ENCODE measurements at places on chromosomes 16 and 17.
A peak's percentile ranks its signal among the peaks of the same experiment; 100 is the strongest.

- DNase-seq = no peak
These were observed 452.0 kb downstream of the NPIPA7 start for GRCh38 chr16:16830973-16831372.

DNA sequence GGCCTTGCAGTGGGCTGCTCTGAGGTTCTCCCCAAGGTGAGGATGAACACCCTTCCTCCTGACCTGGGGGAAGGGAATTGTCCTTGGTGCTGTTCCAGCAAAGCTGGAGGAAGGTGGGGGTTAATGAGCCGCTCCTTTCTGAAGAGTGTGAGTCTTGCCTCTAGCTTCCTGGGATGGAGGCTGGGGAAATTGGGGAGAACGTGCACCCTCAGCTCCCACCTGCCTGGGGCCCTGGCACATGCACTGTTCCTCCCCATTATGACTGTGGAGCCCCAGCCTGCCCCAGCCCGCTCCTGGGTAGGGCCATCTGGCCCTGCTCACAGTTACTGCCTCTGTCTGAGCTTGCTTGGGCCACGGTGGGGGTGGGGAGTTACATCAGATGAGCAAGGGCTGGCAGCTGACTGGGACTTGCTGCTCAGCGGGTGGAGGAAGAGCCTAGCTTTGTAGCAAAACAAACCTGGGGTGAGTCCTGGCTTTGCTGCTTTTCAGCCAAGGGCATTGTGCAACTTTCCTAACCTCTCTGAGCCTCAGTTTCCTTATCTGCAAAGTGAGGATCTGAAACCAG, 11.1 kb downstream of the TNS4 start:
- DNase-seq = no peak

GRCh38 chr17:8408371-8408770, 10.7 kb upstream of the RNF222 start:
- DNase-seq = no peak

DNA sequence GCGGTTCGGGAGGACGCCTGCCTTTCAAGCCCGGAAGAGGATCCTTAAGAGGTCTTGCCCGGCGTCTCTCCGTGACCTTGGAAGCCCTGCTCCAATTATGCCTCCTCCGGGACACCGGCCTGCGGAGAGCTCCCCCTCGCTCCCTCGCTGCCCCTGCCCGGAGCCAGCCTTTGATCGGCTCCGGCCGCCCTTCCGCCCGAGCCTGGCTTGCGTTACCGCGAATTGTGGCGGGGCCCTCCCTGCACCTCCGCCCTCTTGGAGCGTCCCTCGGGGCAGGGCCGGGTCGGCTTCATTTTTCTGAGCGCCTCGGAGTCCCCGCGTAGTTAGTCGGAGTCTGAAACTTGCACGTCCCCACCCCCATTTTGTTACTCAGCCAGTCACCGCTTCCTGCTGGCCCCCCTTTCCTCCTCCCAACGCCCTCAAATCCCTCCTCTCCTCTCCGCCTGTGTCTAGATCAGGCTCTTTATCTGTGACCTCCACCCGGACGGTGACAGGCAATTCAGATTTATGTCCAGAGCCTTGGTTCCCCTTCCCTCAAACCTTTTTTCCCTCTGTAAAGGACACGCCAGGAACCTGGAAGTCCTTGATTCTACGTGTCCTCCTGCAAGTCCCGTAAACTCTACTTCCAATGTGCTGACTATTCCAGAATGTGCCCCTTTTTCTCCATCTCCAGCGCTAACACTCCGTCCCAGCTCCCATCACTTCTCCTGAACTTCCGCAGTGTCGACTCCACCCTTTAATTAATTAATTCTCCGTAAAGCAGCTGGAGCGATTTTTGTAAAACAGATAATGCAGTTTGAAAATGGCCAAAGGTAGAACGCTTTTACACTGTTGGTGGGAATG, 569 bp upstream of the RABEP2 start:
- peak; percentile 66 for DNase-seq

- DNase-seq = no peak
These were observed 30.0 kb downstream of the CHD9 start for GRCh38 chr16:53084746-53085334.

DNA sequence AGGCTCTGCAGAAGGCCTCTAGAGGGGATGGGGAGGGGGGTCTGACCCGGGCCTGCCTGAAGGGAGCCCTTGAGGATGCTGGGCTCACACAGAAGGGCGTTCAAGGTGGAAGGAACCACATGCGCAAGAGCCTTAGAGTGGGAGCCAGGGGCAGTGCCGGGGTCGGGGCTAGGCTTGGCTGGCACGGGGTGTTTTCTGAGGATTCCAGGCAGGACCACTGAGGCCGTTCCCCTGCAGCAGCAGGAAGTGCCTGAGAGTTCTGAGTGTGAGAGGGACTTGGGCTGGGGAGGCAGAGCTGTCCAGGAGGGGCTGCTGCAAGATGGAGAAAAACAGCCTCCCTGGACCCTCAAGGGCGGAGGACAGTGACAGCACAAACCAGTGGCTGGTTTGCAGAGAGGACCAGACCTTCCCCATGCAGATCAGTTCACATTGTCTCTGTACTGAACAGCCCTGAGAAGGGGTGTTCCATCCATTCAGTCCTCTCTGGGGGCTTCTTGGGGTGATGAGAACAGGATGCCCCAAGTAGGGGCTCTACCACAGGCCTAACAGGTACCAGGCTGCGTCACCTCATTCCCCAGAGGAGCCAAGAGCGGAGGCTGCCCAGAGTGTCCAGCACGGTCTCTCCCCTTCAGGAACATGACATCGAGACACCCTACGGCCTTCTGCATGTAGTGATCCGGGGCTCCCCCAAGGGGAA, 3.4 kb downstream of the NDRG4 start:
- DNase-seq = no peak

DNA sequence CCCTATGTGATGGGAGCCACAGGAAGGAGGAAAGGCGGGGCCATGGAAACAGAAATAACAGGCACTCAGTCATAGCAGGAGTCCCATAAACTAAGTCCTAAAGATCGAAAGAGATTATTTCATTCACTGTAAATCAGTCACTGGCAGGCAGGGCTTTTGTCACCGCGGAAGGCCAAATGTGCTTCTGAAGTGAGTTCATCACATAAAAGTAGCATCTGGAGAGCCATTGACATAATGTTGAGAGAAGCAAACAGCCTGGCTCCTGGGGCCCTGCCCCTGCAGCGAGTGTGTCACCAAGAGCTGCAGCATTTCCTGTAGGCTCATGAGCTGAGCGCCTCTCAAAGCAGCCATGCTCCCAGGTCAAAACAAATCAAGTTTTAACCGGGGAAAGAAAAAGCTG, 476.2 kb downstream of the HAPSTR1 start:
- no peak for DNase-seq

GRCh38 chr17:8896641-8897635, 29.5 kb upstream of the PIK3R6 start:
- no peak for DNase-seq

DNA sequence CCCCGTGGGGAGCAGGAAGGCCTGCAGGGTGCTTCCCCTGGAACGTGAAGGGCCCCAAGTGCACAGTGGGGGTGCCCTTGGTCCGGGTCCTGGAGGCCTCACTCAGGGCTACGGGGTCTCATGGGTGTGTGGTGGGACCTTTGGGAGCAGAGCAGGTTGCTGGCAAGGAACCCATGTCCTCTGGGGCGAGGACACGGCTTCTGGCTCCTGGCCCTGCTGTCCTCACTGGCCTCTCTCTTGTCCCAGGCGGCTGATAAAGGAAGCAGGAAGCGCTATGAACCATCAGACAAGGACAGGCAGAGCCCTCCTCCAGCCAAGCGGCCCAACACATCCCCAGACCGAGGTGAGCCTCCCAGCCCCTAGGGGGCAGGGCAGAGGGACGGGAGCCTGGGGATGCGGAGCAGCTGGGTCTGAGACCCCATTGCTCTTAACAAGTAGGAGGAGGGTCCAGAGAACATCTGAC, 9.8 kb upstream of the IL17C start:
- no peak for DNase-seq

DNA sequence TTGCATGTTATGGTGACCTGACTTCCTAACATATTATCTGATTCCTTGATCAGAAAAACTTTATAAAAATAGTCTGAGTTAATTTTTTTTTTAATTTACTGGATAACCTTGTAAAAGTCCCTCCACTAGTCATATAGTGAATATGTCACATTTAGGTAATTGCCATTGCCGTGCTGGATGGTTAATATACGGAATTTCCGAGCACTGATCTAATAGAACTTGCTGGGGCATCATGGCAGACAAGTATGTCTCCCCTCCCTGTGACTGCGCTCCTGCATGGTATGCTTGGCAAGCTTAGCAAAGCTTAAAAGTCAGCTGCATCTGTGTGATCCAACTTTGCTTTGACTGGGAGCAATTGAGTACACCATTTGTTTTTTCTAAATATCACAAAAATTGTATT, 239.4 kb upstream of the TBX2 start:
- DNase-seq = no peak

DNA sequence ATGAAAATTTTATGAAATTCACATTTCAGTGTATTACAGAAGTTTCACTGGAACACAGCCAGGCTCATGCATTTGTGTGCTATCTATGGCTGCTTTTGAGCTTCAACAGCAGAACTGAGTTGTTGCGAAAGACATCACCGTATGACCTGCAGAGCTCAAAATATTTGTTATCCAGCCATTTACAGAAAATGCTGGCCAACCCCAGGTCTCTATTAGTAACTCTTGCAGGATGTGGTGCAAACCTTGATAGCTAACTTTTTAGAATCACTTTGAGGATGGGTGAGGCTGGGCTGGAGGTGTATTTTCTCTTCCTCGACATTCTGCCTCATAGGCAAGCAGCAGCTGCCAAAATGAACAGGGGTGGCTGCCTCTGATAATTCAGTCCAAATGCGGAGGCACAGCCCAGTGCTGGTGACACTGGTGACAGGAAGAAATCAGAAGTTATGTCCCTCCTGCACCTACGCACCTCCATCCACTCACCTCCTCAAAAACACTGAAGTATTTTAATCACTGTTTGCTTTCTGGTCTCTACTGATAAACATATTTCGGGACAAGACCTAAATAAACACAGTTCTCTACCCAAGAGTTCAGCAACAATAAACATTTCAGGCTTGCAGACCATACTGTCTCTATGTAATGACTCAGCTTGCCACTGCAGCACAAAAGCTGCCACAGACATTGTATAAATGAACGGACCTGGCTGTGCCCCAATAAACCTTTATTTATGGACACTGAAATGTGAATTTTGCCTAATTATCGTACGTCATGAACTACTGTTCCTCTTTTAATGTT, 28.5 kb downstream of the ARHGAP17 start:
- no peak for DNase-seq

DNA sequence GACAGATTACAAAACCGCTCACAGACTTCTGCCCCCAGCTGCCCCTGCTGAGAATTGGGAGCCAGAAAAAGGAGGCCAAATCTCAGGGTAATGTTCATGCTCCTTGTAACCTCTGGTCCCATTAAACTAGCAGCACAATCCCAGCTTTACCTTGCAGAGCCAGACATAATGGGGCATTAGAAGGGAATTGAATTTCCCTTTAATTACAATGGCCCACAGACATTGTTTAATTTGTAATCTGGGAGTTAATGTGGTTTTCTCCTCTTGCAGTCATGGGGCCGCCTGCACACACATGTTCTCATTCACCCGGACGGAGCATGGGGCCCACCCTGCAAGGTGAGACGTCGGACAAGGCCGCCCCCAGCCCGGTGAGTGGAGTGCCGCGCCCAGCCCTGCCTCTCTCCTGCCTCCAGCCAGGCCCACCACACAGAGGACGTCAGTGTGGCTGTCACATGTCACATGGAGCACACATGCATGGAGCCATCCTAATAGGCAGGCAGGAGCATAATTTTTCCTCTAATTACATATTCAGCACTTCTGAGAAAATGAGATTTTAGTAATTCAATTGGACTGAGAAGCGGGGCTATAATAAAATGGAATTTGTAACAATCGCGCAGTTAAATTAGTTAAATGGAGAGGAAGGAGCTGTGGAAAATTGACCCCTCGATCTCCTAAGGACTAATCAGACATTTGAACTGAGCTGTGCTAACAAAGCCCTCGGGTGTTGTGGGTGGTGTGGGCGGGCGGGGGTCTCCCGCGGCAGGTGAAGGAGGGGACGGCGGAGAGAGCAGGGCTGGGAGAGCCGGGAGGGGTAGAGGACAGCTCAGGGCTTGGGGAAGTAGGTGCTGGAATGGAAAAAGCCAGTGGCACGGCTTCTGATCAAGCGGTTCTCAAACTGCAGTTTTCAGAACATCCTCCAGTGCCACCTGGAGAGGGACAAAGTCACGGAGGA, 87.7 kb downstream of the ENGASE start:
- DNase-seq = no peak

DNA sequence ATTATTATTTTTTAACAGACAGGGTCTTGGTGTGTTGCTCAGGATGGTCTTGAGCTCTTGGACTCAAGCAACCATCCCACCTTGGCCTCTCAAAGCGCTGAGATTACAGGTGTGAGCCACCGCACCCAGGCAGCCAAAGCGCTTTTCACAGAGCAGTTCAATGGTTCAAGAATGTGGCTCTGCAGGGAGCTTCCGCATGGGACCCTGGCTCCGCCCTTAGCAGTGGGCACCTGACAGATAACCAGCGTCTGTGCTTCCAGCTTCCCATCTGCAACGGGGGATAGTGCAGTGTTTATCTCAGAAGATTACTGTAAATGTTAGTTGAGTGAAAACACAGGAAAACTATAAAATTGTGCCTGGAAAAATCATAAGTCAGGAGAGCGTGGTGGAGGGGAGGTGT, 99.4 kb downstream of the KCNJ12 start:
- no peak for DNase-seq

DNA sequence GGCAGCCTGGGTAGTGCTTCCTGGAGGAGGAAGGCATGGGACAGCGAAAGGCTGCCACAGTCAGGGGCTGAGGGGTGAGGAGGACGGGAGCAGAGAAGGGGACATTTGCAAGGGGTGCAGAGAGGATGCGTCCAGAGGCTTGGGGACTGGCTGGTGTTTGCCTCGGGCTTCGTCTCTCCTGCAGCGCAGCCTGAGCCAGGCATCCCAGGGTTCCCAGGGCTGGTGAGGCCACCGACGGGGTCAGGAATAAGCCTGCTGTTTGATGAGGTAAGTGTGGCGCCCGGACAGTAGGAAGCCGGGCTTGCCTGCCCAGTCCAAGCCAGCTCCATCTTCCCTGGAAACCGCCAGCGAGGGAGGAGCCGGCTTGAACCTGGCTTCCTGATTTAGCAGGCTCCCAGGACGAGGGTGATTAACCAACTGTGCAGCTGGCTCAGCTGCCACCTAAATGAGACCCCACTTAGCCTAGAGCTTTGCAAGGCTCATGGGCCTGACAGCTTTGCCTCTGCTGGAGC, 47.8 kb downstream of the PITPNM3 start:
- no peak for DNase-seq

Measured in T-helper 2 cell (primary cell).